ENCODE measurements at places on chromosomes 5 and 9.

- no peak for DNase-seq
These were observed 179.6 kb downstream of the LURAP1L start for GRCh38 chr9:12954441-12954840.

GRCh38 chr9:86947146-86948073, at the start of gene GAS1:
TSS of gene GAS1 (minus strand) at chr9:86947506. CDS start at chr9:86946779, 727 bp downstream.
- DNase-seq = peak; percentile 95

DNA sequence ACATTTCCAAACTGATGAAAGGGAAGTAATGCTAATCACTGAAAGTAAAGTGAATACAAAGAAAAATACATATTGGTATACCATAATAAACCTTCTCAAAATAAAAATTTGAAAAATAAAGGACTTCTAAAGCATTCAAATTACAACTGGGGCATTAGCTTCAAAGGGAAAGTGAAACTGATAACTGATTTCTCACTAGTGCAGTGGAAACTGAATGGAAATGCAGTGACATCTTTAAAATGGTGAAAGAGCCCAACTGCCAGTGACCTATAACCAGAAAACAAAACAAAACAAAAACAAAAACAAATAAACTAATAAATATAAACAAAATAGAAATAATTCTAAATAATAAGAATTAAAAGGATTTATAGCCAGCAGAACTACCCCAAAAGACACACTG, 297.5 kb upstream of the GRIN3A start:
- DNase-seq = no peak

DNA sequence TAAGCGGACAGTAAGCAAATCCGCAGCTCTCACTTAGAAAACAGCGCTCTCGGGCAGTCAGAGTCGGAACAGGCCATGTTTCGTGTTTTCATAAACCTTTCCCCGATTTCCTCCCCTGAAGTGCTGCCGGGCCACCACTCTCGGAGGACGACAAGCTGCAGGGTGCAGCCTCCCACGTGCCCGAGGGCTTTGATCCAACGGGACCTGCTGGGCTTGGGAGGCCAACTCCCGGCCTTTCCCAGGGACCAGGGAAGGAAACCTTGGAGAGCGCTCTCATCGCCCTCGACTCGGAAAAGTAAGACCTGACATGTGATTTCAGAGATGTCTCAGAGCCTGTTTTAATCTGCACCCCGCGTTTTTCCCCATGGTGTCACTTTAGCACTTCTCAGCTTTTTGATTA, 99.8 kb upstream of the CACNA1B start:
- DNase-seq = no peak

GRCh38 chr5:134708301-134708700, 30.0 kb upstream of the CAMLG start:
- no peak for DNase-seq

GRCh38 chr5:150904479-150905311, at the start of gene ZNF300:
TSS of gene ZNF300 (minus strand) at chr5:150904980. CDS start at chr5:150903155, 1,825 bp downstream.
- DNase-seq = peak; percentile 85

DNA sequence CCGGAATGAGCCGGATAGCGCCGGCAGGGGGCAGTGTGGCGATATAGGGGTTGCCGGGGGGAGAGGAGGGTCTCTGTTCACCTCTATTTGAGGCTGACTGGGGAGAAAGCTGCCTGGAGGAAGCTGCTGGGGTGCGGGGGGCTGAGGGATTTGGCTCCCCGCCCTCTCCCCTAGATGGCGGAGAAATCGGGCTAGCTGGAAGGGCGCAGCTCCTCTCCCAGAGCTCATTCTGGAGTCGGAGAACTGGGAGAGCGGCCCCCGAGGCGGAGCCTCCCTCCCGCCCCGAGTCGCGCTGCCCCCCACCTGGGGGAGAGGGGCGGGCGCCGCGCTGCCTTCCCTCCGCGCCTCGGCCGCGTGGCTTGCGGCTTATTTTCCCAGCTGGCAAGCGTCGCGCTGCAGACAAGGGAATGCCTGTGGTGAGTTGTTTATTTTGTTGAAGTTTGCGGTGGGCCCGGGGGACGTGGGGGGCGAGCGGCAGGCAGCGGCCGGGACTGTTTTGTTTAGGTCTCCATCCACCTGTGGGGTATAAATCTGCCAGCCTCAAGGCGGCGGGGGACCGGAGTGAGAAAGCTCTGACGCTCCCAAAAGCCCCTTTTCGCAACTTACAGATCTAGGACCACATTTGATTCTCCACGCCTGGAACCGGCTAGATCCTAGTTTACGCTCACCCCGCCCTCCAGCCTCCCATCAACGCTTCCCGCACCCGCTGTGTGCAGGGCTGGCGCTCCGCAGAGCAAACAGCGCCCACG, 4.1 kb upstream of the RGMB start:
- peak; percentile 53 for DNase-seq

GRCh38 chr5:134550271-134551214, 25.1 kb downstream of the JADE2 start:
- DNase-seq = no peak

- no peak for DNase-seq
These were observed 530 bp downstream of the BBLN start for GRCh38 chr9:128160603-128160987.

DNA sequence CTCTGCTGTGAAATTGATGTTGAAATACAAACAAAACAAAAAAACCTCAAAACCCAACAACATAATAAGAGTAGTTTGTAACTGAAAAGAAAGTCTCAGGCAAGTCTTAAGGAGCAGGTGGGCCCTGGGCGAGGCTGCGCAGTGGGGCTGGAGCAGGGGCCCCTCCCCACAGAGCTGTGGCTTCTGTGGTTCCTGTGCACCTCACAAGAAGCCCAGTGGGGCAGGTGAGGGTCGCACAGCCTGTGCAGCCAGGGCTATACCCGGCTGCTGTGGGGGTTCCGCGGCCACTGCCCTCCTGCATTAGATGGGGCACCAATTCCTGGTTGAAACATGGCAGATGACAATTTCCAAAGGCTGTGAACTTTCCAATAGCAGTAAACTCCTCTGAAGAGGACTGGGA, 75.3 kb downstream of the TRIO start:
- no peak for DNase-seq

DNA sequence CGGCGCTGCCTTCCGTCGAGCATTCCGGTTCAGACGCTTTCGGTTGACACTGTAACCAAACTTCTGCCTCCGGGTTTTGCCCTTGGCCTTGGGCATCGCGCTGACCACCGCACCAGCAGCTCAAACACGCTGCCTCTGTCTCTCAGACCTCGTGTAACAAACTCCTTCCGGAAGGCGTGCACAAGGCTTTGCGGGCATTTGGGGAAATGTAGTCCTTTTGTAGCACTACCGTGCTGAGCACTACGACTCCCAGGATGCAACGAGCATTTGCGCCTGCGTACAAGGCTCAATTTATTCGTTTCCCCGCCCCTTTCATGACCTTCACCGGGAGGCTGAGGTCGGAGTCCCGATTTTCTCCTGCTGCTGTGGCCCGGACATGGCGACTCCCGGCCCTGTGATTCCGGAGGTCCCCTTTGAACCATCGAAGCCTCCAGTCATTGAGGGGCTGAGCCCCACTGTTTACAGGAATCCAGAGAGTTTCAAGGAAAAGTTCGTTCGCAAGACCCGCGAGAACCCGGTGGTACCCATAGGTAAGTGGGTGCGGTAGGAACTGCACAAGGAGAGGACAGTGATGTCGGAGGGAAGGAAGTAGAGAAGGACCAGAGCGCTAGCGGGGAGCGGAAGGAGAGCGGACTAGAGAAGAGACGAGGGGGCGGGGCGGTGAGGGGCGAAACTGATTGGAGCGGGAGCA, at the start of the genes HIGD2A and NOP16:
TSS of gene HIGD2A (plus strand) at position 308 of the 691 bp plus-strand sequence. CDS start at position 377, 69 bp downstream.
TSS of gene NOP16 (minus strand) at position 155 of the 691 bp plus-strand sequence. CDS start at position 96, 59 bp downstream.
- DNase-seq = peak; percentile 94

GRCh38 chr9:90007516-90008440, 403.0 kb downstream of the GADD45G start:
- DNase-seq = peak; percentile 54

DNA sequence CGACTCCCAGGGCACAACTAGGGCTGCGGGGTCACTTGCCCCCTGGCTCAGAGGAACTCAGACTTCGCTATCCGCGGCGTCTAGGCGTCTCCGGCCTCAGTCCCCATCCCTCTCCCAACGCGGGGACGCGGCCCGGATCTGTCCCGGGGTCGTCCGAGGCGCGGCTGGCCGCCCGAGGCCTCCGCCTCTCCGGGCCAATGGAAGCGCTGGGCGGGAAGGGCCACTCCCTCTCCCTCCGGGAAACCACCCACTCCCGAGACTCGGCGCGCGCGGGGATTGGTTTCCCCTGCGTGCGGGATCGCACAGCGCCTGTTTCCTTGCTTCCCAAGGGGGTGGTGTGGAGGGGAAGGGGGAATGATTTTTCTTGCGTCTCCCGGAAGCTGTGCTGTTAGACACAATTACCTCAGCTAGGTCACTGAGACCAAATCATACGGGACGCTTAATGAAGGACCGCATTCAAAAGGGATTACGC, 38.3 kb downstream of the NR2F1 start:
- DNase-seq = no peak

GRCh38 chr5:13731121-13731628, 213.3 kb downstream of the DNAH5 start:
- DNase-seq = no peak

- no peak for DNase-seq
These were observed 10.6 kb upstream of the HMCN2 start for GRCh38 chr9:130254747-130255630.

DNA sequence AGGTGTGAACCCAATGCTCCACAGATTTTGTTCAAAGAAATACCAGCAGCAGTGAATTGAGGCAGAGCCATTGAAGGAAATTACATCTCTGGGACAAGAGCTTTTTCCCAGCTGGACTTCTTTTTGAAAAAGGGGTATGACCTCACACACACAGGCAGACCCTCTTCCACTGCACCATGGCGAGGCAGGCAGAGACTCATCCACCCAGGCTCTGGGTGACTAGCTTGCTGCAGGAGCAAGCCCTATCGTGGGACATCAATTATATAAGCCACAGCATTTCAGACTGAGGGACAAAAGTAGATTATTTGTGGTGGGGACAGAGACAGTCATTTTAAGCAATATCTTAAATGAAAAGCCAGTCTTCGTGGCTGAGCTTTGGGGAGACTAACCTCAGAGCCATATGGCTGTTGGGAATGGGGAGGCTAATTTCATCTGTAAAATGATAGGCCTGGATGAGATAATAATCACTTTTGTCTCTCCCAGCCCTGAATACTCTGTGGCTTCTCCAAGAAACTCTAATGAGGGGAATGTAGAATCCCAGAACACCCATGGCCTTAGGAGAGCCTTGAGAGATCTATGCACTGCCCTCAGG, 113.1 kb upstream of the TNC start:
- no peak for DNase-seq

DNA sequence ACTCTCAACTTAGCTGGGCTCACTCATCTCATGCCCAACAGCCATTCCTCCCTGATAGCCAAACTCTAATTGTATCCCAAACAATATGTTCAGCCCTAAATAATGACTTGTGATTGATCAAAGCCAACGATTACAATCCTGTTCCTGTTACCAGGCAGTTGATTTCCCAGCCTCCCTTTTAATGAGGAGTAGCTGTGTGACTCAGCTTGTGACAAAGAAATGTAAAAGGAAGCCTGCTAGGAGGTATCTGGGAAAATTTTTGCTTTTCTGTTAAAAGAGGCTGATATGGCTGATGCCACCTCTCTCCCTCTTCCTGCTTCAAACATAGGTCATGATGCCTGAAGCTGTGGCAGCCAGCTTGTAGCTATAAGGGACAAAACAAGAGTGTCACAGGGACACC, 19.6 kb upstream of the ENC1 start:
- DNase-seq = no peak

DNA sequence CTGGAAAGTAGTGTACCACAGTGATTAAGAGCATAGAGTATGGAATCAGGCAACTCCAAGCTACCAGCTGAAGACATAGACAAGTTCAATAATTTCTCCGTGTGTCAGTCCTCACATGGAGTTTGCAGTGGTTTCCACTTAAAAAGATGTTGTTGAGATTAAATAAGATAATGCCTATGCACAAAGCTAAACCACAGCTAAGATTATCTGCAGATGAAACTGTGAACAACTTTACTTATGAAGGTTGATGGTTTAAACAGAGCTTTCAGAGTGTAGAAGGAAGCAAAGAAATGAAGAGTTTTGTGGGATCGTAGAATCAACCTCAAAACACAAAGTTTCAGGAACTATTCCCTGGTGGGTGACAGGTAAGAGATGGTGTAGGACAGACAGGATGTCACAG, 223.5 kb upstream of the IL12B start:
- no peak for DNase-seq

DNA sequence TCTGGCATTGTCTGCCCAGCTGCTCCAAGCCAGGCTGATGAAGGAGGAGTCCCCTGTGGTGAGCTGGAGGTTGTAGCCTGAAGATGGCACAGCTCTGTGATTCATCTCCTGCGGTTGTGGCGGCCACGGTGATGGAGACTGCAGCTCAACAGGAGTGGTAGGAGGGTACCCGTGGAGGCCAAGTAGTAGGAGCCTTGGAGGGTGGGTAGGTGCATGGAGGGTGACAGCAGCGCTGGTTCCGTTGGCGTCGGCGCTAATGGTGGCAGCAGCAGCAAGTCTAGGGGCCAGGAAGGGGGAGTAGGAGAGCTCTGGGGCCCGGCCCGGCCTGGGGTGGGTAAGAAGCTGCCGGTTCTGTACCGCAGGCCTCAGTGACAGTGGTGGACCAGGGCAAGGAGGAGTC, 22.4 kb upstream of the TRIM52 start:
- no peak for DNase-seq

DNA sequence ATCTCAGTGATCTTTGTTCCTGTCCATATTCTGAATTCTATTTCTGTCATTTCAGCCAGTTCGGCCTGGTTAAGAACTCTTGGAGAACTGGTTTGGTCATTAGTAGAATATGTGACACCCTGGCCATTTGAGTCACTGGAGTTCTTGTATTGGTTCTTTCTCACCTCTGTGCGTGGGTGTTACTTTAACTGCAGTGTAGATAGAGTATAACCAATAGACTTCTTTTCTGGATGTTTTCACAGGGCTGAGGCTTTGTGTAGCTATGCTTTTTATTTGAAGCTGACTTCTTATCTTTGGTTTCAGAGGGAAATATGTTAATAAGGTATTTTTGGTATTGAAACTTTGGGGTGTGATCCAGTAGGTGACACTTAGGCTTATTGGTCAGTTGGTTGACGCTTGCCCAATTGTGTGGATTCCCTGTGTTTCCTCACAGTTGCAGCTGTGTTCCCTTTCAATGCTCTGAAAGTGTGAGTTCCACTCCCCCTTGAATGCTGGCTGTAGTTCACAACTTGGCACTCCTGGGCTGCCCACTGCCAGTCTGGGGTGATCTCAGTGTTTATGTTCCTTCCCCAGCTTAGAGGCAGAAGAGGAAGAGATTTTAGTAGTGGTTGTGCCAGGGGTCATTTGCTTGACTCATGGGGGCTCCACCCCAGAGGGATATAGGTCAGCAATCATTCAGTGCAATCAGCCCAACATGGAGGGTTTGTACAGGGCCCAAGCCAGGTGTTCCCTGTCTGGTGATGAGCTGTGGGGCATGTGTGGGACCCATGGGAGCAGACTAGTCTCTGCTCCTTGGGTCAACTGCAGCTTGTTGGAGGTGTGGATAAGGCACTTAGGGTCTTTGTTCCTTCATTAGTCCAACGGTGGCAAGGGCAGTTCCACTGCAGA, 34.9 kb upstream of the TEK start:
- no peak for DNase-seq

- DNase-seq = no peak
These were observed 302.4 kb downstream of the RAB3C start for GRCh38 chr5:58885260-58885659.
